ENCODE measurements at places on chromosomes 1 and 21. TPM values are rescaled to one million over a fixed set of nuclear protein-coding genes. Genes with fewer than 3 reads are reported as not detected.
A peak's percentile ranks its signal among the peaks of the same experiment; 100 is the strongest.

DNA sequence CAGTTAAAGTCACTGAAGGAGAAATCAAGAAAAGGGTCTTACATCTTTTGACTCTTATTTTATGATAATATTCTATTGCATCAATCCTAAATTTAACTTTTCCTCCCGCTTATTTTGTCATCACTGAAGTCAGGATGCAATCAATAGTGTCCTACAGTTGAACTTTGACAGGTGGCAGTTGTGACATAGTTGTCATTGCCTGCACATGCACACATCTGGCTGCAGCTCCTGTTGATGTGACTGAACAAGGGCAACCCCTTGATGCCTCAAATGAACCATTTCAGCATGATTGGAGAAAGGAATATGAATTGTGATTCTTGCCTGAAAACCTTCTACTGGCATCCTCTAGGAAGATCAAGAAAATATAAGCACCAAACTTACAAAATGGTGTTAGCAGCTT is 157.7 kb downstream of the NTNG1 start:
- DNase-seq = no peak

GRCh38 chr21:35257413-35257812 is 208.3 kb upstream of the RUNX1 start:
- DNase-seq = peak; percentile 53

NPHS2 gene
- total RNA-seq = not detected

GRCh38 chr1:232669981-232670747 is 40.2 kb upstream of the SIPA1L2 start:
- DNase-seq = no peak

- no peak for DNase-seq
Observed at GRCh38 chr21:29267666-29268065, 31.1 kb upstream of the BACH1 start.

RUNX3 gene
- total RNA-seq = 8.7 TPM

GRCh38 chr1:165254896-165255625 is 101.5 kb downstream of the LMX1A start:
- DNase-seq = no peak

- DNase-seq = no peak
Observed at GRCh38 chr1:94669198-94669597, 127.6 kb upstream of the F3 start.

- DNase-seq = peak; percentile 44
Observed at GRCh38 chr1:50023292-50024159, at the start of gene AGBL4. TSS of gene AGBL4 (minus strand) at chr1:50023954.

CLEC20A gene
- total RNA-seq = not detected

DNA sequence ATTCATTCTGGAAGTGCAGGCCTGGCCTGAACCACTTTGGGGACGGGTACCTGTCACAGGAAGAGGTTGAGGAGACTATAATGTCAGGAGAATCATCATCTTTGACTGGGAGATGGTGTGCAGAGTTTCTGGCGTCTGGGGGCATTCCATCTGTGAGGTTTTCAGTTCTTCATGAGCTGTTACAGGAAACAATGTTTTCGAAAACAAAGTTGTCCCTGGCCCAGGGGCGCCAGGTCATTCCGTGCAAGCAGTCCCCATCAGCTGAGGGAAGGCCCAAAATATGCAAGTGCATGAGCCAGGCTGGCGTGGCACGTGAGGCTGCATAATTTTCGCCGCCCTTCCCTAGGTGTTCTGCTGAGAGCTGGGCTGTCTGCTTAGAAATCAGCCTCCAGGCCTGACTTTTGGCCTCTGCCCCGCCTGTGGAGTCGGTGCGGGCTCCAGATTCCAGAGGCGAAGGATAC is 68.4 kb upstream of the ATP5PO start:
- DNase-seq = no peak

DNA sequence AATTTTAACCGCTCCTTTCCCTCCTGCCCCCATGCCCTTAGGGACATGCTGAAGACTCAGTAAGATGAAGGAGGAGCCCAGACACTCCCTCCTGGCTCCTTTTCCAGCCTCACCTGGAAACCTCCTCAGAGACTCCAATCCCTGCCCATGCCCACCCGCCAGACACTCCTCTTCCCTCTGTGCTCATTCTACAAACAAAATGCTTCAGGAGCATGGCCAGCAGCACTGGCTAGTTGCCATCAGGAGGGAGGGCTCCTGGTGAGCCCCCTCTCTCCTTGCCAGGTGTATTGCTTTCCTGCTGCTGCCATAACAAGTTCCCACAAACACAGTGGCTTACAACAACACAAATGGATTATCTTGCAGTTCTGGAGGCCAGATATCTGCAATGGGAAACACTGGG is 126.1 kb downstream of the PSMG1 start:
- no peak for DNase-seq

MROH7 gene
- total RNA-seq = 1.6 TPM

GRCh38 chr21:15682186-15682895 is 47.4 kb upstream of the USP25 start:
- DNase-seq = no peak

DNA sequence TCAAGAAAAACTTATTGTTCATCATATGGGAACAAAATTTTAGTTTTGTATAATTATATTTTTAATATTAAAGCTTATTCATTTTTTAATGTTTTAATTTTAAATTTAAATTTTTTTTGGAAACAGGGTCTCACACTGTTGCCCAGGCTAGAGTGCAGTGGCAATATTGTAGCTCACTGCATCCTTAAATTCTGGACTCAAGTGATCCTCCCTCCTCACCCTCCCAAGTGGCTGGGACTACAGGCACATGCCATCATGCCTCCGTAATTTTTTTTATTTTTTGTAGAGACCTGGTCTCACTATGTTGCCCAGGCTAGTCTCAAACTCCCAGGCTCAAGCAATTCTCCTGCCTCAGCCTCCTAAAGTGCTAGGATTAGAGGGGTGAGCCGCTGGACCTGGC is 20.2 kb upstream of the FAM76A start:
- no peak for DNase-seq

DNA sequence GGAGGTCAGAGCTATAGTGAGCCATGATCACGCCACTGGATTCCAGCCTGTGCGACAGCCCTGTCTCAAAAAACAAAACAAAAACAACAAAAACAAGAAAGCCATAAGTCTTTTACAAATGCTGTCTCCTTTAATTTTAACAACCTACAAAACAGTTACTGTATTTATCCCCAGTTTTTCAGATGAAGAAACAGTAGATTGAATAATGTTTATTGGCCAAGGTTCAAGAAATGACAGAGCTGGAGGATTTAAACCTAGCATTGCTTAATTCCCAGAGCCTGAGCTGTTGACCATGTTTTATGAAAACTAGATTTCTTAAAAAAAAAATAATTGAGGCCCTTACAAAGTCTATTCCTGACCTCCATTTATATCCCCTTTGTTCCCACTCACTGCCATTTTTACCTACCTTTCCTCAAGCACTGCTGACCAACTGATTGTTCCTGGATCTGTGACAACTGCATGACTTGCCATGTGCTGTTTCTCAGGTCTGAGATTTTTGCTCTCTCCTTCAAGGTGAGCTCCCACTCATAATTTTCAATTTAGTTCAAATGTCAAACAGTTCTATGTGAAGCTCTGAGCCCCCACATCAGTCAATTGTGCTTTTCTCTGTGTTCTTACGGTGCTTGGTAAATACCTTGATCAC is 140.8 kb downstream of the CHRM3 start:
- DNase-seq = peak; percentile 41

DNA sequence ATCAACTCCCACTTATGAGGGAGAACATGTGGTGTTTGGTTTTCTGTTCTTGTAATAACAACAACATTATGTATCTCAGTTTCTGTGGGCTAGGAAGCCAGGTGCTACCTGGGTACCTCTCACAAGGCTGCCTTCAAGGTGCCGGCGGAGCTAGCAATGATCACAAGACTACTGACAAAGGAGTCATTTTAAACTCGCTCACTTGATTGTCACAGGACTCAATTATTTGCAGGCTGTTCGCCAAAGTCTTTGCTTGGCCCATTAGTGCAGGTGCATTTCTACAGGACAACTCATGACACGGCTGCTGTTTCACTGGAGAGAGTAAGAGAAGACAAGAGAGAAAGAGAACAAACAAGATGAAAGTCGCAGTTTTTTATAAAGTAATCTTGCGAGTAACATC is 1237.4 kb upstream of the TMPRSS15 start:
- DNase-seq = no peak

GIPC2 gene
- 2.2 TPM for total RNA-seq

GRCh38 chr1:156624814-156625435 is 5.7 kb downstream of the HAPLN2 start:
- DNase-seq = no peak

IVL gene
- not detected for total RNA-seq

- no peak for DNase-seq
Observed at GRCh38 chr1:236998546-236998945, 5.7 kb downstream of the MT1HL1 start.

LINGO4 gene
- total RNA-seq = 0.06 TPM

- DNase-seq = no peak
Observed at GRCh38 chr1:185567440-185567839, 166.8 kb upstream of the HMCN1 start.

DNA sequence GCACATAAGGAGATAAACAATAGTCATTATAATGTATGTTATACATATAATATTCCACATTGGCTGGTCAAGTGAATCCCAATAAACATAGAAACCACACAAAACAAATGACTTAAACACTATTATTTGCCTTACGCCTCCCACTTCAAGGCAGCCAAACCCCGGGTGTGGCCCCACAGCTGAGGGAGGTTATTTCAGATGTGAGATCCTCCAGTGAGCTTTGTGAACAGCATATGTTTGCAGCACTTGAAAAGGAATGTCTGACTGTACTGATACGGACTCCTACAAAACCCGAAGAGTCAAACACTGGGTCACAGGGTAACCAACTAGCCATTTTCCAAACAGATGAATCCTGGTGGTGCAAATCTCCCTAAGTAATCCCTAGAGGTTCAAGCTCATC is 27.1 kb upstream of the DISP1 start:
- DNase-seq = no peak

- DNase-seq = no peak
Observed at GRCh38 chr1:196661345-196661744, 9.5 kb downstream of the CFH start.

GRCh38 chr1:64139877-64140276 is 63.5 kb upstream of the UBE2U start:
- DNase-seq = no peak

TTC24 gene
- total RNA-seq = not detected

RIIAD1 gene
- not detected for total RNA-seq

- no peak for DNase-seq
Observed at GRCh38 chr21:27571706-27572105, 604.8 kb upstream of the ADAMTS5 start.

DNA sequence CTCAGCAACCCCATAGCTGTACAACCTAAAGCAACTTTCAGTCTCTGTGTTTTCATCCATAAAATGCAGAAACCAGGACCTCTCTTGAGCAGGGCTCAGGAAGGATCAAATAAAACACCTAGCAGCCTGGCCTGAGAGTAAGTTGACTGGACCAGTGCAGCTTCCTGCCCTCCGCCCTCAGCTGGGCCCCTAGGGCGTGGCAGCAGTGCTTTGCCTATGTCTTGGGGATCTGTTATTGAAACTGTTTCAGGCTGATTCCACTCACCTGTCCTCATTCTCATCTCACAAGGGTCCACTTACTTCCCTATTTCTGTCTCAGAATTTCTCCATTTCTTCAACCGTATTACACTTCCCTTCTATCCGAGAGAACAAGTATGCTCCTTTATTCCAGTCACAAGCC is 17.3 kb downstream of the LRRC42 start:
- no peak for DNase-seq

BARHL2 gene
- total RNA-seq = not detected

DNA sequence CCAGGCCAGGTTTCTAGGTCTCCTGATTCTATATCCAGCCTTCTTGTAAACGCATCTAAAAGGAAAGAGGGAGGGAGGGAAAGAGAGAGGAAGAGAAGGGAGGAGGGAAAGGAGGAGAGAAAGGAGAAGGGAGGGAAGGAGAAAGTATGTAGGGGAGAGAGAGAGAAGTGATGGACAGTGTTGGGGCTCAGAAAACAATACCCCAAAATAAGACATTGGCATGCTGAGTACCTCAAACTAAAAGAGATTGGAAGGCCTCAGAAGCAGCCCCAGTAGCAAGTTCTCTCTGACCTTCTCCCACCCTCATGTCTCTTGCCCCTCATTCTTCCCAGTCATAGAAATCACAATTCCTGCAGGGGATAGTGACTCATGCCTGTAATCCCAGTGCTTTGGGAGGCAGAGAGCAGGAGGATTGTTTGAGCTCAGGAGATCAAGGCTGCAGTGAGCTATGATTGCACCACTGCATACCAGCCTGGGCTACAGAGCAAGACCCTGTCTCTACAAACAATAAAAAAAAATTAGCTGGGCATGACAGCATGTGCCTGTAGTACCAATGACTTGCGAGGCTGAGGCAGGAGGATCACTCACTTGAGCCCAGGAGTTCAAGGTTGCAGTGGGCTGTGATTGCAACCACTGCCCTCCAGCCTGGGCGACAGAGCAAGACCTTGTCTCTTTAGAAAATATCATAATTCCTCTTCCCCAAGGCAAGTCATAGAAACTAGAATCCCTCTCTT is 51.2 kb downstream of the DNTTIP2 start:
- no peak for DNase-seq

DNA sequence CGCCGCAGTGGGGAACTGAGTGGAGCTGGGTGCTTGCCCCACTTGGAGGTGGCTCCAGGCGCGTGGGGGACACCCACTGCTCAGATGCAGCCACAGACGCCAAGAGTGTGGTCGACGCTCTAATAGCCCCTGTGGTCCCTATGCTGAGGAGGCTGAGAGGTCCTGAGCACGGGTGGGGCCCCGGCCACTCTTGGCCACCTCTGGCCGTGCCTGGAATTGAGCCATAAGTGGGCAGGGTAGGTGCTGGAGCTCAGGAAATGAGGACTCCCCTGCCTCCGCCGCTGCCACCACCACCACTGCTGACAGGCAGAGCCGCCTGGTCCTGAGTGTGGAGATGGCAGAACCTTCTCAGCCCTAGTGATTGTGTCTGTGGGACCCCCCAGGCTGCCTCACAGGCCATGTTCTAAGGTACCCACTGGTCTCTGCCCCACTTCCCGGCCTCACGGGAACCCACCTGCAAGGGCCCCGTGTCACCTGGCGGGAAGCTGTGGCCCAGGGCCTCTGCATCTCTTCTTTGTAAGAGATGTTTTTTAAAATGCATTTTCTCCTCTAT is 34.6 kb upstream of the DIP2A start:
- no peak for DNase-seq

DNA sequence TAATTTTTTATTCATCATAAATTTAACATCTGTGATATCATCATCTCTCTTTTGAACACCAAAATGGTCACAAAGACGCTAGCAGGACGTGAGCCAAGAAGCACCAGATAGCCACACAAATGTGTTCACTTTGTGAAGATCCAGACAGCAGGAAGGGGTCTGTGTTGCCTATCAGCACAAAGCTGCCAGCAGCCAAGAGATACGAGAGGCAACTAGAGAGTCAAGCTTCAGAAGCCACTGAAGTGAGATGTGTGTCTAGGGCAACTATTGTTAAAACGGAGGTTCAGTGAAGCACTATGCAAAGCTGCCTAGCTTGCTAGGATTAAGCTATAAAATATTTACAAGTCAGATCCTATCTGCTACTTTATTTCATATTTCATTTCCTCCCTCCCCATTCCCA is 45.3 kb downstream of the NDC1 start:
- no peak for DNase-seq

GRCh38 chr1:55195521-55196233 is 19.5 kb downstream of the USP24 start:
- DNase-seq = no peak

- no peak for DNase-seq
Observed at GRCh38 chr1:37575692-37576091, 19.0 kb downstream of the DNALI1 start.

- DNase-seq = no peak
Observed at GRCh38 chr21:35649186-35649585, 411.1 kb downstream of the SETD4 start.

- no peak for DNase-seq
Observed at GRCh38 chr1:44575396-44575795, 98.9 kb downstream of the TMEM53 start.

GRCh38 chr1:228338521-228339051 is 68.0 kb downstream of the TRIM11 start:
- DNase-seq = no peak
